ENCODE measurements at places on chromosomes 5 and 9. TPM values are rescaled to one million over a fixed set of nuclear protein-coding genes. Genes with fewer than 3 reads are reported as not detected.

- DNase-seq, result no peak
These were observed 526.7 kb upstream of the ADAMTS16 start for GRCh38 chr5:4613440-4613839.

GRCh38 chr5:172714491-172715420, 56.2 kb downstream of the DUSP1 start:
- peak; percentile 92 for DNase-seq

The F2R gene
- total RNA-seq, result 16.1 TPM

GRCh38 chr9:13960011-13960765, 353.8 kb downstream of the NFIB start:
- DNase-seq, result no peak

DNA sequence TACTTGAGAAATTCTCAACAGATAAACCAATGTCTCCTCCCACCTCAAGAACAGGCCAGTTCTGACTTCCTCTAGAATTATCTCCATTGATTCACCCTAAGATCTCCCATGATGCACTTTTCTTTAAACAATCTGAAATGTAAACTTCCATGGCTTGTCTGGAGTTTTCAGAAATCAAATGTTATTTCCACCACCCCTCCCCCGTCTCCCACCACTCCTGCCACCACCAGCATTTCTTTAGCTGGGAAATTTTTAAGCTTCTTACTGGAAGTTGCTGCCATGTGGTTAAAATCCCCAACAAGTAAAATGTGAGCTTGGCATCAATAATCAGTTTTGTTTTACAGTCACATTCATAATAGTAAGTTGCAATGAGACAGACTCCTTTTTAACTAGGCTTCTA, 32.8 kb upstream of the BASP1 start:
- DNase-seq, result no peak

GRCh38 chr5:115584501-115584900, 17.8 kb downstream of the TICAM2 start:
- DNase-seq, result no peak

GRCh38 chr9:97504381-97505216, 3.1 kb downstream of the TMOD1 start:
- DNase-seq, result no peak

DNA sequence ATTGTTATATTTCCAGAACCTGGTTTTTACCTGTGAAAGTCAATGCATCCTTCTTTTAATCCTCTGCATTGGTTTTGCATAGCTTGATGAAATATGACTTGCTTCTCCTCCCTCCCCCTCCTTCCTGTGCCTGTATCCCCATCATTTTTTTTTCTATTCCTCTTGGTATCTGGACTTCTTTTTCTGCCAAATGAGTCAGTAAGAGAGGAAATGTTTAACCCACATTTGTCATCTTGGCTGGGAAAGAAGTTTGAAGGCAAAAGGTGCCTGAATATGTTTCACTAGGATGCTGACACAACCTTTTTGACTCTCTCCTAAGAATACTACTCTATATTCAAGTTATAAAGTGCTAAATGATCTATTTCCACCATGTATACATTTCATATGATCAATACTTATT, 35.5 kb upstream of the CDKN2B start:
- no peak for DNase-seq

- no peak for DNase-seq
These were observed 215.6 kb downstream of the FBXL7 start for GRCh38 chr5:15715535-15715934.

GRCh38 chr9:242461-243080, 27.9 kb downstream of the DOCK8 start:
- no peak for DNase-seq

GRCh38 chr9:136928591-136928990, 15.9 kb downstream of the FBXW5 start:
- DNase-seq, result no peak

The AJM1 gene
- total RNA-seq, result 3.0 TPM

GRCh38 chr5:156496291-156496690, 169.3 kb downstream of the SGCD start:
- DNase-seq, result no peak

DNA sequence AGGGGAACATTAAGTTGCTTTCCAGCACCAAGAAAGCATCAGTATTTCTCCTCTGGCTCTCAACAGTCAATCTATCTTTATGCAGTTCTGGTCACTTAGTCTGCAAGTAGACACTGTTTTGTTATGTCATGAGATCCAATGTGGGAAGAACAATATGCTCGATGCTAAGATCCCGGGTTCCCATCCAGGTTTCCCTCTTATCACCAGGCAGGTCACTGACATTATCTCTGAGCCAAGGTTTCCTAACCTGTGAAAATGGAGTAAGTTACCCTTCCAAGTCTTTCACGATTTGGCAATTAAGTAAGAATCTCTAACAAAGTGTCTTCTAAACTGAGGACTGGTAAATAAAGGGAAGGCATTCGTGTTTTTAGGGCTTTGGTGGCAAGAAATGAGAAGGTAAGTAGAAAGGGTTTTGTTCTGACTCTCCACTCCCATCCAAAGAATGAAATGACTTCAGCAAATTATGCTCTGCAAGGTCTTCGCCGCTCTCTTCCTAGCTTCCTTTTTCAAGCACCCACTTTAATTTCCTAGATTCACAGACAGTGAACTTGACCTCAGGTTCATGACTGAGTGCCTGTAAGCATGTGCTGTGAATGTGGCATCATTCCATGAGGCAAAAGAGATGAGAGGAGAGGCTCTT, 86.4 kb downstream of the DCP2 start:
- no peak for DNase-seq

The OR1Q1 gene
- not detected for total RNA-seq

The EPB41L4A gene
- total RNA-seq, result 13.8 TPM

- DNase-seq, result no peak
These were observed 138.1 kb downstream of the EMB start for GRCh38 chr5:50302815-50303490.

The EIF4E1B gene
- not detected for total RNA-seq

The P4HA2 gene
- 60.5 TPM for total RNA-seq

The PALM2AKAP2 gene
- 61.1 TPM for total RNA-seq

DNA sequence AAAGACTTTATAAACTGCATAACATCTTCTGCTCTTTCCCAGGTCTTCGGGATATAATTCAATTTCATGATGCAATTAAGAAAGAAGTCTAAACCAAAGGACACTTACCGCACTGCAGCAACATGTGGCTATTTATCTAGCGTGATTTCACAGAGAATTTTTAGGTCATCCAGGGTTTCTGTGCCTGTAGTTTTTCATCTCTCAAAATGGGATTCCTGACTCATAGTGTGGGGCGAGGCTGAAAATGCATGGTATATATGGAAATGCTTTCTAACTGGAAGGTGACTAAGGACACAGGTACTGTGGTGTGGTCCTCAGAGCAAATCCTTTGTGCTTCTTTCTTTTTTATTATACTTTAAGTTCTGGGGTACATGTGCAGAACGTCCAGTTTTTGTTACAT, 557.7 kb upstream of the KLF4 start:
- DNase-seq, result no peak

The ARSI gene
- total RNA-seq, result 0.83 TPM

The BTNL3 gene
- total RNA-seq, result not detected

- DNase-seq, result no peak
These were observed 65.5 kb upstream of the PCSK5 start for GRCh38 chr9:75824816-75825568.

The ZNF367 gene
- total RNA-seq, result 1.2 TPM

The F2RL2 gene
- total RNA-seq, result 3.7 TPM

DNA sequence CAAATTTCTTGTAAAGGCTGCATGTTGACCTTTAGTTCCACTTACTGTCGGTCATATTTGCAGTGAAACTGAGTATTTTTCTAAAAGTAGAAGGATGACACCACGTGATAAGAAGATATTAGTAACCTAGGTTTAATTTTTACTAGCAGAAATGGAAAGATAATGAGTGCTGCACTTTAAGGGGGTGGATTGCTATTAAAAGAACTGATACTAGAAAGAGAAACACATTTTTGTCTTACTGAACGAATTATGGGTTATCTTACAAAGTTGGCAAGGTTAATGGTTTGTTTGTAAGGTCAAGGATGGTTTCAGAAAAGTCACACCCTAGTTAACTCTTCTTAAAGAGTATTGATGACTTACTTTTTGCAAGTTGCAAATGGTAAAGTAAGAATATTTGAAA, 2.4 kb downstream of the MACIR start:
- DNase-seq, result no peak
